T-helper 22 cell (primary cell): ENCODE measurements at places on chromosomes 4 and X.

DNA sequence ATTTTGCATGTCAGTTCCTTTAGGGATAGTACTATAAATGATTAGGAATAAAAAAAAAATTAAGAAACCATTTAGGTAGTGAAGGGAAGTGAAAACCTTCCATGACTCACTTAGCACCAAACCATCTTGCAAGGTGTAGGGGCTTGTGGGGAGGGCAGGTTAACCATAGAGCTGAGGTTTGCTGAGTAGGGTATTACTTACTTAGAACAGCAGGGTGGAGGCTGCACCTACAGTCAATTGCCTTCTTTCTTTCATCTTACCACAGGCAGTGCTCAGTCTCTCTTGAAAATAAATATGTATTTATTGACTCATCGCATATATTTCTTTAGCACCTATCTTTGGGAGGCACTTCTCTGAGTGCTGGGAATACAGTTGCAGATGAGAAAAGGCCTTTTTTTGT lies 104.9 kb upstream of the GIMD1 start:
- no peak for DNase-seq

GRCh38 chrX:133306316-133306715 lies 88.2 kb upstream of the TFDP3 start:
- no peak for DNase-seq

GRCh38 chrX:150574559-150575418 lies 6.4 kb downstream of the MTM1 start:
- no peak for DNase-seq

- DNase-seq, result no peak
These were observed 568.8 kb downstream of the STIM2 start for GRCh38 chr4:27429364-27429871.
